Activated CD8-positive, alpha-beta memory T cell treated with anti-CD3 and anti-CD28 coated beads for 1 hour (primary cell): ENCODE measurements at places on chromosomes 6 and 20.

DNA sequence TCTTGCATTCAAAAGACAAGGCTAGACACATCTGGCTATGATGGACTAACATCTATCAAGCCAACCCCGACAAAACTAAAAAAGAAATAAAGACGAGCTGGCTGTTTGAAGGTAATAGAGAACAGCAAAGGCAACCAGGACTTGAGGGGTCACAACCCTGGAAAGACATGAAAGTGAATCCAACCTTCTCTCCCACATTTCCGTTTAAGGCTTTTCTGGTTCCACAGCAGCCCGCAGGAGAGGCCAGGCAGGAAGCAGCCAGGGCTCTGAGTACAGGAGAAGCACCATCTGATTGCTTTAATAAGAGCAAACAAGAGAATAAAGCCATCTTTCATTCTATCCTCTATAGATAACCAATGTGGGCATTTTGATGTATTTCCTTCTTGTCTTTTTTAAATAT lies 14.3 kb downstream of the CNKSR3 start:
- DNase-seq: no peak

DNA sequence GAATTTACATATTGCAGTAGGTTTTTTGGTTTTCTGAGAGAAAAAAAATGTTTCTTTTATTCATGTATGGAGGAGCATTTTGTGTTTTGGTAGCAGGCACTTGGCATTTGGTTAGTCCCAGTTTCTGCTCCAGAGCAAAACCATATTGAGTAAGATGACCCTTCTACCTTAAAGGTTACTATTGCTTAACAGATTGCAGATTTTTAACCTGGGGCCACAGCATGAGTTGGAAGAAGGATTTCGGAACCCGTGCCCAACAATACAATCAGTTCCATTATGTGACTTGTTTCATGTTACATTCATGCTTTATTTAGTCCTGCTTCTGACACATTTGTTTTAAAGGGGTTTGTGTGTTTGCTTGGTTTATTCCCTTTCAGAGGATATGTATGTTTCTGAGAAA lies 496.3 kb downstream of the TFAP2B start:
- DNase-seq: no peak

- no peak for DNase-seq
Measured at GRCh38 chr20:21104466-21104761, 1.7 kb downstream of the LINC00237 start.

DNA sequence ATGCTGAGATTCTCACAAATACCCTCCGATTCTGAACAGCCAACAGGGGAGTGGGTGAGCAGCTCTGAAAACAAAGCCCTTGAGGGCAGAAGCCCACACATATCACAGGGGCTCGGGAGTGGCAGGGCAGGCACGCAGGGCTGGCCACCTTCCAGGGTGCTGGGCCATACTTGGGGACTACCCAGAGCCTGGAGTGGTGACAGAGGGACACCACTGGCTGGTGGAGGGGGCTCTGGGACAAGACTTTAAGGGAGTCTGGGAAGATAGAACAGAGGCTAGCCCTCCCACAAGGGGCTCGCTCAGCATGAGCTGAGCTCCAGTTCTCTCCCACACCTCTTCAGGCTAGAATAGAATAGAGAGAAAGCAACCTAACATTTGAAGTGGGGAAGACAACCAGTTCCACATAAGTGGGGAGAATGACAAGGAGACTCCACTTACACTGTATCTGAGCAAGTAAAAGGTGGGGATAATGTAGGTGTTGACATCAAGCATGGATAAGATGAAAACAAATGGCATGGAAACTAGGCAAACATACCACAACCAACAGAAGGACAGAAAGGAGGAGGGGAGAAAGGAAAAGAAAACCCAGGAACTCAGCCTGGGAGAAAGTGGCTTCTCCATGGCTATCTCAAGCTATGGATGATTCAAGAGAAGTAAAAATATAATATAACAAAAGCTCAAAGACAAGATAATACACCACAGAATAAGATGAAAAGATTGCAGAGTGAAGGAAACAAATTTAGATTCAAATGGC lies 7.0 kb downstream of the PPIL1 start:
- DNase-seq: no peak

- no peak for DNase-seq
Measured at GRCh38 chr6:47479874-47480273, 2.3 kb downstream of the CD2AP start.

GRCh38 chr20:37668166-37668565 lies 25.7 kb upstream of the CTNNBL1 start:
- DNase-seq: no peak

DNA sequence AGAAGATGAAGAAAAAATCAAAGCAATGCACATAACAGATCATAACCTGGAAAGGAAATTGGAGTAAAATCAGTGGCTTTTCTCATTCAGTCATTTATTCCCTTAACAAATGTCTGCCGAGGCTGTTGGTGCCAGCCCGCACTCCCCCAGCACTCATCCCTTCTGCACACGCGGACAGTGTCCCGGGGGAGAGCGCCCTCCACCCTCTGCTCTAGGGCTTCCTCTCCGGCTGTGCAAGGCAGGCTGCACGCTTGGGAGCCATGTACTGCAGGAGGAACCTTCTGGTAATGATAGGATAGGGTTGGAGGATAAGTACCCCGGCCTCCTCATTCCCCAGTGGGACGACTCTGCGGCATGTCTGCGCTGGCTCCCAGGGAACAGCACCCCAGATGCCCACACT lies 134.5 kb downstream of the PAX1 start:
- no peak for DNase-seq

GRCh38 chr20:55961376-55962330 lies 43.7 kb downstream of the CBLN4 start:
- no peak for DNase-seq

DNA sequence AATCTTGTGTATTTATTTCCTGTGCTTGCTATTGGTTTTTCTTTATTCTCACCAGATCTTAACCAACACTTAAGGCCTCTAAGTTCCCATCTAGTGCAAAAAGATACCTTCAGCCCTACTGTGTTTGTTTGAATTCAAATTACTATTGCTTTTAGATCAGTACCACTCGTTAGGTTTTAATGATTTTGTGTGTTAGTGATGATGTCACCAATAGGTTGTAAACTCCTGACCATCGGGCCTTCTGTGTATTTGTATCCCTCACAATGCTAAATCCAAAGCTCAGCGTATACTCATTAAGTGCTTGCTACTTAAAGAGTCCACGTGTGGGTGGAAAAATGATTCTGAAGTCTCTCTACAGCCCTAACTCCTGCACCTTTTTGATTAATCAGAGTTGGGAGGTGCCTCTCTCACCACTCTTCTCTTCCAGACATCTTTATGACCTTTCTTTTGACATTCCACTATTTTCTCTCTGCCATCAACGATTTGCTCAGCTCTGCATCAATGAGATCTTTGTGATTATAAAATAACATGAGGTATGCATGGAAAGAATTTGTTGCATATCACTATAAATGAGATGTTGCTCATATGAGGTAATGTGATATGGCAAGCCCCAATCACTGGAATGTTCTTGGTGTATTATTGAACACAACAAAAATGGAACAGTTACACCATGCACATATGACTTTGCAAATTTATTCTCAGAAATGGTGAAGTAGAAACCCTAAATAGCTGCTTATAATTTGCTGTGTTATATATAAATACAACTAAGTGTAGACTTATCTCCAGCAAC lies 55.1 kb upstream of the LAMA2 start:
- no peak for DNase-seq

- DNase-seq: no peak
Measured at GRCh38 chr20:33076662-33077372, 2.6 kb upstream of the BPIFB4 start.

DNA sequence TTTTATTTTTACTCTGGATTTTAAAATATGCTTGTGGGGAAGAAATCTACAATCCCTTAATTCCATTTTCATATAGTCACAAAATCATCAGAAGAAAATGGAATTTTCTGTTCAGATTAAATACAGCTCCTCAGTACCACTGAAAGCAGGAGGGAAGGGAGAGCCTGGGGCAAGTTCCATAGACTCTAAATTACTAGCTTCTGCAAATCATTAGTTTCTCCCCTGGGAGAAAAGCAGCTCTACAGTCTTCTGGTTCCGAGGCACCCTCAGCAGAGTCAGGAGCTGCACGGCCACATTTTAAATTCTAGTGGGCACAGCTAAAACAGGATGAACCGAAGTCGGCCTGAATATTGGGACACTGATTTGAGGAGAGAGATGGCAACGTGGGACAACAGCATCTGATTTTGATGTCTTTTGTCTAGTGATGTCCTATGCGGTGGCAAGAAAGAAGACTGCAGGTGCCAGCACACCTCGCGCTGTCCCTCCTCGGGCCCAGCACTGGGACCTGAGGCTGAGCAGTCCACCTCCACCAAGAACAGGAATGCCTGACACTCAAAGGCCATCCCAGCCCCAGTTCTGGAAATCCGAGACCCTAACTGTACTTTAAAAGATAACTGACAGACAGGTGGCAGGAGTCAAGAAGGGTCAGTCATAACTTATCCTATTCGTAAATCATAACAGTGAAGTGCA lies 90.7 kb downstream of the FOXC1 start:
- DNase-seq: no peak

- DNase-seq: no peak
Measured at GRCh38 chr20:4728120-4728760, 6.5 kb downstream of the PRND start.

- DNase-seq: no peak
Measured at GRCh38 chr6:56388415-56388755, 141.0 kb upstream of the COL21A1 start.

GRCh38 chr6:114342086-114342825 lies 567 bp downstream of the HS3ST5 start:
- no peak for DNase-seq

DNA sequence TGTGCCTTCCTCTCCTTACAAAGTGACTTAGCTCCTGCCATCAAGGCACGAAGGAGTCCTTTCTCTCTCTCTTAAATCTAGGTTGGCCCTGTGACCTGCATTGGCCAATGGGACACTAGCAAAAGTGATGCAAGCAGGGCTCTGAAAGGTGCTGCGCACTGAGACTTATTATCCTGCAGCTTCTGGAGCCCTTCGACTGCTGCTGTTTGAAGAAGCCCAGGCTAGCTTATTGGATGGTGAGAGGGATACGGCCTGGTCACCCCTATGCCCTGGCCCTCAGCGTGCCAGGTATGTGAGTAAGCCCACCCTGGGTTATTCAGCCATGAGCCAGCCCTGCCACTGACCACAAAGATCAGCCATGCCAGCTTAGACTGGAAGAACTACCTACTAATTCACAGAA lies 74.5 kb upstream of the GGTLC1 start:
- DNase-seq: no peak

- DNase-seq: no peak
Measured at GRCh38 chr6:151098166-151098565, 141.6 kb upstream of the AKAP12 start.
